GDM1 (cell line): ENCODE measurements at places on chromosomes 2 and 18.

- DNase-seq, result no peak
These were observed 9.6 kb downstream of the SNTG2 start for GRCh38 chr2:960061-960736.

GRCh38 chr2:184743096-184743495 lies 144.8 kb downstream of the ZNF804A start:
- no peak for DNase-seq

- DNase-seq, result no peak
These were observed 157.6 kb downstream of the TDRD15 start for GRCh38 chr2:21281384-21281783.

DNA sequence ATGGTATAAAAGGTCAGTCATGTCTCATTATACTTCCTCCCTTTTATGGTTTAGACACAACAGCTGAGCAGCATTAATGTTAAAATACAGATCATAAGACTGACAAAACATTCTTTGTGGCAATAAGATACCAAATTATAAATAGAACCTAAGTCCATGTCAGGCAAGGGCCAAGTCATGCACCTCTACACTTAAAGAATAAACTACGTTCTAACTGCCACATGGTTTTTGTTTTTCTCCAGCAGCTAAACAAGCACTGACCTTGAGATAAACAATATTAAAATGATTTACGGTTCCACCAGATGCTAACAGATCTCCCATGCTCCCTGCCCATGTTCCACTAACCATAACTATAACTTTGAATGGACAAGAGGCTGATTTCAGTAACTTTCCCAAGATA lies 368.6 kb upstream of the TFPI start:
- no peak for DNase-seq

DNA sequence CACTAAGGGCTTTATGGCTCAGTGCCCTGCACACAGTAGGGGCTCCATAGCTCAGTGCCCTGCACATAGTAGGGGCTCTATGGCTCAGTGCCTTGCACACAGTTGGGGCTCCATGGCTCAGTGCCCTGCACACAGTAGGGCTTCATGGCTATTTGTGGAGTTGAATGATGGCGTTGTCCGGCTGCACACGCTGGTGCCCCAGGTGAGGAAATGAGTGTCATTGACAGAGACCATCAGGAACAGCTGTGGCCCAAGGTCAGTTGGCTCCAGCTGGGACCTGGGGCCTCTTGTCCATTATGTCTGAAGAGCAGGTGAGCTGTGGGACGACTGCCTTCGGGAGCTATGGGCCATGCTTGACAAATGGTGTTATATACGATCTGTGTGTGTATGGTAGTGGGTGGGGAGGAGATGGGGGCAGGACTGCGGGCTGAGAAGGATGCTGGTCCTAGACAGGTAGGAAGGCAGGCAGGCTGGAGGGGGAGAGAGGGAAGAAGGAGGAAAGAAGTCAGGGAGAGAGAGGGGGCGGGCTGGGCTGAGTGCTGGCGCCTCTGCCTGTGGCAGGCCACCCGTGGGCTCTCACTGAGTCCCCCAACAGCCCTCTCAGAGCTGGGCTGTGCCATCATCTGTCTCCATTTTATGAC lies 130.6 kb downstream of the CLIP4 start:
- DNase-seq, result no peak

- no peak for DNase-seq
These were observed 52.7 kb downstream of the MALT1 start for GRCh38 chr18:58723810-58724602.

DNA sequence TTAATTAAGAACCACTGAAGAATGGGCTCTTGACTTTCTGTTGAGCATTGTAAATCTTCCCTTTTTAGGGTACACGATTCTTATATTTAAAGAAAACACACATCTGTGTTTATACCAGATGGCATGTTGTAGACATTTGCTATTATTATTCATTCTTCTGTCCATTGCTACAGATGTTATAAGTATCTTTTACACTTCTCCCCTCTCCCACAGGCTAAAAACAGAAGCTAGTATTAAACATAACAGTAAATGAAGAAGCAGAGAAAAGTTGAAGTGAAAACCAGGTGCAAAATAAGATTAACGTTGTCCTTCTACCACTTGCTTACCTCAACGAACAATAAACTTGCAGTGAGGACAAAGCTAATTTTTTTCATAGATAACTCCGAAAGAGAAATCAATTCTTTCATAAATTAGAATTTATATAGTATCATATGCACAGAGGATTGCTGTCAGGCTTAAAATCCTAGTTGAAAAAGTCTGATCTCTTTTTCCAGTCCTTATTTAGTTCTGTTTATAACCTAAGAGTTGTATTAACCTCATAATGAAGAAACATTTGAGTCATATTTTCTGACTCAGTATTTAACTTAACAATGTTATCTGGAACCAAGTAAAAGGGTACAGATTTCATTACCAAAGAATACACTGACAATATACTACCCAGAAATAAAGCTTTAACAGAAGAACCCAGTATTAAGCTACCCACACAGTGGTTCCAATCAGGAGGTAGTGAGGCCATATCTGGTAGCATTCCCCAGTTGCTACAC lies 16.4 kb upstream of the ZNF385B start:
- no peak for DNase-seq

- DNase-seq, result no peak
These were observed 22.6 kb upstream of the ALLC start for GRCh38 chr2:3635171-3635974.

DNA sequence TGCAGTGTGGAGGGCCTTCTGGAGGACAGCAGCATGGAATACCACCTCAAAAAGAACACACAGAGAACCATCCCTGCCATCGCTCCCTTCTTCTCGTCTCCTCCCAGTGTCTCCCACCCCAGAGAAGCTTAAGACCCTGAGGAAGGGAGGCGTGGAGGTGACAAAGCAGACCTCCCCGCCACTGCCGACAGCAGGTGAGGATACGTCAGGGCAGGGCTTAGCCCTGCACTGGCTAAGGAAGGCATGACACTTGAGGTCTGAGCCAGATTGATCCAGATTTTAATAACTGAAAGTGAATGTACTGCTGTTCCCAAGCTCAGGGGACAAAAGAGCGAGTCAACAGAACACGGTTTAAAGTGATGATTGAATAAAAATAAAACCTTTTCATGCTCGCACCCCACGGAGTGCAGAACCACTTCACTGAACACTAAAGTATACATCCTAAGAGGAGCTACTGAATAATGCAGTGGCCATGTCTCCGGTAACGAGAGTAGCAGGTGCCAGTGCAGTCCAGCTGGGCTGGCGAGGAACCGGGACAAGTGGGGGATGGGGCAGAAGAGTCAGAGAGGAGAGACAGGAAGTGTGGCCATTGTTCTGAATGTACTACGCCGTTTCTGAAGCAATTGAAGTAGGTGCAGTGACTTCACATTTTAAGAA lies 391.0 kb downstream of the CDH2 start:
- no peak for DNase-seq

DNA sequence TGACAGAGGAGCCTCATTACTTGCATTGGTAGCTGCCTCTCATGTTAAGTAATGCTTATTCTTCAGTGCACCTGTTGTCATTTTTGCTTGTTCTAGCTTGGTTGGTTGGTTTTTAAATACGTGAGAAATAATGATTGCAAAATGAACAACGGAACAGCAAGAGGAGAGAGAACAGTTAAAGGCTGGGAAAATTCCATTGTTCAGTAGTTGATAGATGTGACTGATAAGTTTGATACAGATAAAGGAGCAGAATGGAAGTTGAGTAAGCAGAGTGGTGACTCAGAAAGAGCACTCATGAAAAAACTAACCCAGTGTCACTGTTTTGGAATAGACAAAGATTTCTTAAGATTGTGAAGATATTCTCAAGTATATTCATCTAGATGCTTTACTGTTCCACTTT lies 50.5 kb downstream of the MTA3 start:
- DNase-seq, result no peak

DNA sequence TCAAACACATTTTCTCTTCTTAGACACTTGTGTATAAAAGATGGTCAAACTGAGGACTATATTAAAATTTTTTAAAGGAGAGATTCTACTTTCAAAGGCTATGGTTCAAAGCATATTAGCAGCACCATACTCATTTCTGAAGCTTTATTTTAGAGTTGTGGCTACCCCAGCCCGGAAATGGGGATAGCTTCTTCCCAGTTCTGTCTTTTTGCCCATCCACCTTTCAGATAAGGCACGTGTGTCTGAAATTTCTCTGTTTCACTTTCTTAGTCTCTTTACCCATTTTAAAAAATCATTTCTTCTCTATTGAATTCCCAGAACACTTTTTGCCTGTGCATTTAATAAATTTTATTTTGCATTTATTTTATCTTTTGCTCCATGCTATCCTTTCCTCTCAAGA lies 431.5 kb downstream of the RNF144A start:
- no peak for DNase-seq

GRCh38 chr2:117555965-117556364 lies 258.5 kb upstream of the DDX18 start:
- DNase-seq, result no peak

- DNase-seq, result no peak
These were observed 97.0 kb downstream of the XRCC5 start for GRCh38 chr2:216206041-216206703.

GRCh38 chr2:33782395-33783230 lies 183.5 kb upstream of the FAM98A start:
- no peak for DNase-seq

DNA sequence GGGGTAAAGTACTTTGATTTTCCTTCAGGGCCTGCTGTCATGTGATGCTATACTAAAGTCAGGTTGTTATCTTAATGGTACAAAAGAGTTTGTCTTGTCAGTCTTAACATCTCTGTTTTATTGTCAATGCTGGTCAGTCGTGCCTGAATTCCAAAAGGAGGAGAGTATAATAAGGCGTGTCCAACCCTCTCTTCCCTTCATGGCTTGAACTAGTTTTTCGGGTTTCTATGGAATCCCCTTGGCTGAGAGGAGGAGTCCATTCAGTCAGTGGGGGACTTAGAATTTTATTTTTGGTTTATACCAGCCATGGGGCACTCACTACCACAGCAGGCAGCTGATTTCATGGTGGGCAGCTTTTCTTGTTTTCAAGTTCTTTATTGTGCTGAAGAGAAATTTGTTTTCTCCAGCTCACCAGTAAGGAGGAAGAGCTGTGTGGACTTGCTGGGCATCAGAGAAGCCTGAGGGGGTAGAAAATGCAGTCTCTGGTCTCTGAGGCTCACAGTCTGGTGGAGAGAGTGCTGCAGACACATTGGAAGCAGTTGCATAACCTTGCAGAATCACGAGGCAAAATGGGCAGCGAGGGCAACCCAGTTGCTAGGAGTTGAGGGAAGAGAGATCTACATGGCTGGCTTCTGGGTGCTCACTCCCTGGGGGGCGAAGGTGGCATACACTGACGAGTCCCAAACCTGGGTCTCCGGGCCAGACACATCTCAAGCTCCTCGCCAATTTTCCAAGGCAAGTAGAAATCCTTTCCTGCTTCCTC lies 193.1 kb downstream of the ZBTB7C start:
- DNase-seq, result no peak

DNA sequence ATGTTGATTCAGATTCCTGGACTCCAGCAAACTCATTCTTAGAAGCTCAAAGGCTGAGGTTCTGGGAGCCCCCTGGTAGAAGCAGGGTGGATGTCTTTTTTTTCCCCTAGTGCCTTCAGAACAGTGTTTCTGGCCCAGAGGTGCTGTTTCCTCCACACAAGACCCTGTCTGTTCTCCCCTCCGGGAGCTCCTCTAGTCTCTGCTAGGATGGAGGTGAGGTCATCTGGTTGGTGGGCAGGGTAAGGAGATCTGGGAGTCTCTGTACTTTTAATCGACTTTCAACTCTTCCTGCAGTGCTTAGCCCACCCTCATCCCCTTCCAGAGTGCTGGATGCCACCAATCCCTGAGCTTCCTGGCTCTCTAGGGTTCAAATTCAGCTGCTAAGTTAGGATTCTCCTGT lies 192.0 kb downstream of the SH3BP4 start:
- no peak for DNase-seq

DNA sequence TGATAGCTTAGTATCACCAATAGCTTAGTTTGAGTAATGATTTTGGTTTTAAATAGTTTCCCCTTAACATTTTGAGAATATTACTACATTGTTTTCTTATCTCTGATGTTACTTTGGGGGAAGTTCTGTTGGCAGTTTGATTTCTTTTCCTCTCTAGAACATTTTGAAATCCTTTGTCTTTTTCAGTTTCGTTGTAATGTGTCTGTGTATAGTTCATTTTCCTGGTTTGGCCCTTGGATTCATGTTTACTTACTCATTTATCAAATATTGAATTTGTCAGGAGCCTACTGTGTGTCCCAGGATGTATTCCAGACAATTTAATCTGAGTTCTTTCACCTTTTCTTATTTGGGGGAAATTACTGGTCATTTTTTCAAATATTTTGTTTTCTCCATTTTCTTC lies 16.7 kb downstream of the ANKRD12 start:
- no peak for DNase-seq

DNA sequence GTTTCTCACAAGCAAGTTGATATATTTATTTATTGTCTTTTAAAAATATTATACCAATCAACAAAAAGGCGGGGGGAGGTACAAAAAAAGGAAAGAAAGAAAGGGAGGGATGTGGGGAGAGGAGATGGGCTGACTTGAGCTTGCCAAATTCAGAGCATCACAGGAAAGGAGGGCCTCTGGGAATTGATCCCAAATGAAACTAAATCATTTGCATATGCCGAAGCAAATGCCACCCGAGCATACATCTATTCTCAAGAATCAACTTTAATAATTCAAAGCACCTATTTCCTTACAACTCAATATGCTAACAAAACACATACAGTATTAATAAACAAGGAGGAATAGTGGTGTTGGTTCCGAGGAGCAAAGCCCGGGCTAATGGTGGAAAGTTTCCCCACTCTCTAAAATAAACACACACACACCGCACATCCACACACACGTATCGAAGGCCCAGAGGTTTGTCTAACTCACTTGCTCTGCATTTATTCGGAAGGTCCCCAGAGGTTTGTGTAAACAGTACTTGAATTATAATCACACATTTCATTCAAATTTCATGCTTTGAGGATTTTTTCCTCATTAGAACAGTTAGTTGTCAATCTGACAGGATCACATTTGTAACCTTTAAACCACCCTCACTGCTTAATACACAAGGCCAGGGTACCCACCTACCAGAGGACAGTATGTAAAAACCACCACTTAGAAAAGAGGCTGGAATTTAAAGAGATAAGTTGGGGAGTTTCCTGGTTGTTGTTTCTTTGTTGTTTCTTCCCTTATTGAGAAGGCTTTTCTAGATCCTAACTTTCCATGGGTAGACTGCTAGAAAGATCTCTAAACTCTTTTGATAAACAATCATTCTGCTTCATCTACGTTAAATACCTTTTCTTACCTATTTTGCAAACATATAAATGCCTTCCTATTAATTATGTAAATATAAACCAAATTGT lies 264.7 kb downstream of the TCF4 start:
- no peak for DNase-seq

DNA sequence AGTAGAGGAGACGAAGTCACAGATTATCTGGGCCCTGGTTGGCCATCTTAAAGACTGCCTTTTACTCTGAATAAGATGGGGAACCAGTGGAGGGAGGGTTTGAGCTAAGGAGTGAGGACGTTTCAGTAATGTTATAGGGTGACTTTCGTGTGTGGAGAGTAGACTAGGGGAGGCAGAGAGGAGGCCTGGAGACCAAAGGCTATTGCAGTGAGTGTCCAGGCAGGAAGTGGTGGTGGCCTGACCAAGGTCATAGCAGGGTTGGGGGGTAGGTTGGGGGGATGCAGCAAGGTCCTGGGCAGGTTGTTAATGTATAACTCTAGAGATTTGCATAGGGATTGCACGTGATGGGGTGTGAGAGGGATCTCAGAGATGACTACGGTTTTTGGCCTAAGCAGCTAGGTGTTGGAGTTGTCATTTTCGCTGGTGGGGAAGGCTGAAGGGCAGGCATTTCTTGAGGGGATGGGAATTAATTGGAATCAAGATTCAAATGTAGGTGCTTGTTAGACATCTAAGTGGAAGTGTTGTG lies 4.9 kb downstream of the CEP192 start:
- DNase-seq, result no peak
